ENCODE measurements at places on chromosomes 7 and 10. TPM values are rescaled to one million over a fixed set of nuclear protein-coding genes. Genes with fewer than 3 reads are reported as not detected.
A peak's percentile ranks its signal among the peaks of the same experiment; 100 is the strongest.

LYZL1 gene
- total RNA-seq = not detected

CPN1 gene
- not detected for total RNA-seq

GRCh38 chr7:133434246-133434865, 181.5 kb downstream of the EXOC4 start:
- DNase-seq = peak; percentile 16

TMEM273 gene
- total RNA-seq = not detected

DNA sequence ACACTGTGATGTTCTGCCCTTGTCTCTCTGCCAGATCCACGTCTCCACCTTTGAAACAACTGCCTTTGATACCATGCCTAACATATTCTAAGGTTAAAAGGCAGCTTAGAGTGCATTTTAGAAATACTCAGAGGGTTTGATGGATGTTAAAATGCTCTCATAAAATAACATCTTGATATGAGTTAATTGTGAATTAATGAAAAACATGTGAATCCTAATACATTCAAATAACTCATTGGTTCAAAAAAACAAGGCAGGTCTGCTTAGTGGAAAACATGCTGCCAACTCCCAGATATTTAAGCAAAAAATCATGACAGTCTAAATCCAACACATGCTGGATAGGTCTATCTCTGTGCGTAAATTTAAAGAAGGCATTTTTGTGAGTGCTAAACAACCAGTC, 291.8 kb downstream of the AHR start:
- DNase-seq = no peak

- DNase-seq = no peak
Measured at GRCh38 chr10:61987951-61988379, 86.5 kb downstream of the ARID5B start.

LIPJ gene
- total RNA-seq = 0.05 TPM

DNA sequence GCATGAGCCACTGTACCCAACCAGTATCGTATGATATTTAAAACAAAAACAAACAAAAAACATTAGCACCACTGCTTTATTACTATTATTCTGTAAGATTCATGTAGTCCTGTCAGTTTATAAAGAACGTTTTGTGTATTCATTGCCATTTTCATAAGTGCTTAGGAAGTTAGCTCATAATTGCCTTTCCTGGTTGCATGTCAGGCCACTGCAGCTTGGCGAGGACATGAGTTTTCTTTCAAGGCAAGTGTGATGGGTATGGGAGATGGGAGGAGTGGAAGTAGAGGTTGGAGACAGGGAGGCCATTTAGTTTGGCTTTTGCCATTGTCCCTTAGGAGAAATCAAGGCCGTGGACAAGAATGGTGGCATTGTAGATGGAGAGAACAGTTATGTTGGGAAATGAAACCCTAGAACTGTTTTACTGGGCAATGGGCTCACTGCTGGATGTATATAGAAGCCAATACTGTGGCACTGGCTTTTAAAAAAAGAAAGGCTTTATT, 48.9 kb downstream of the TYW1 start:
- no peak for DNase-seq

CPA2 gene
- not detected for total RNA-seq

REPIN1 gene
- total RNA-seq = 39.6 TPM

DNA sequence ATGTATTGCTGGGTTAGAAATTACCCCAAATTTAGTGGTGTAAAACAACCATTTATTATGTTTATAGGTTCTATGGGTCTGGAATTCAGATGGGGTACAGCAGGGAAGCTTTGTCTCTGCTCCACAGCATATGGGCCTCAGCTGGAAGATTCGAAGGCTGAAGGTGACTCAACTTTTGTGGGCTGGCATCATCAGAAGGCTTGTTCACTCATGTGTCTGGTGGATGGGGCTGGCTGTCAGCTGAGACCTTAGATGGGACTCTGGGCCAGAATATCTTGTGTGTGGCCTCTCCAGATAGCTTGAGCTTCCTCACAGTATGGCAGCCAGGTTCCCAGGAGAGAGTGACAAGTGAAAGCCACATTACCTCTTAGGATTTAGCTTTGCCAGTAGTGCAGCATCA, 45.9 kb downstream of the ZNF503 start:
- DNase-seq = no peak

GRCh38 chr10:11177926-11178471, 160.3 kb downstream of the CELF2 start:
- no peak for DNase-seq

DRGX gene
- total RNA-seq = not detected

DNA sequence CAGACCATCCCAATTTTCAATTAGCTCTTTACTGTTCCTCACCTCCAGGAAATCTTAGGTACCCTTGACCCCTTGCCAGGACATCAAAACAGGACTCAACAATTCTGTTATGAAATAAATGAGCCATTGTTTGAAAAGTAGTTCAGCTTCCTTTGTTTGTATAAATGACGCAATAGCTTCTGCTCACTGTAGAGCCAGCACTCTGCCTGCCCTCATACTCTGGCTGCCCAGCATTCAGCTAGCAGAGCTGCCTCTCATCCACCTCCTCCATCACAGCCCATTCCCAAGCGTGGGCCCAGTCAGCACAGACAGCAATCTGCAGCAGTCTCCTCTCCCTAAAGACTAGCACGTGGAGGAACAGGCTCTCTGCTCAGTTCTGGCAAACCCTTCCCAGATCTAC, 478.6 kb downstream of the GRID1 start:
- no peak for DNase-seq

DNA sequence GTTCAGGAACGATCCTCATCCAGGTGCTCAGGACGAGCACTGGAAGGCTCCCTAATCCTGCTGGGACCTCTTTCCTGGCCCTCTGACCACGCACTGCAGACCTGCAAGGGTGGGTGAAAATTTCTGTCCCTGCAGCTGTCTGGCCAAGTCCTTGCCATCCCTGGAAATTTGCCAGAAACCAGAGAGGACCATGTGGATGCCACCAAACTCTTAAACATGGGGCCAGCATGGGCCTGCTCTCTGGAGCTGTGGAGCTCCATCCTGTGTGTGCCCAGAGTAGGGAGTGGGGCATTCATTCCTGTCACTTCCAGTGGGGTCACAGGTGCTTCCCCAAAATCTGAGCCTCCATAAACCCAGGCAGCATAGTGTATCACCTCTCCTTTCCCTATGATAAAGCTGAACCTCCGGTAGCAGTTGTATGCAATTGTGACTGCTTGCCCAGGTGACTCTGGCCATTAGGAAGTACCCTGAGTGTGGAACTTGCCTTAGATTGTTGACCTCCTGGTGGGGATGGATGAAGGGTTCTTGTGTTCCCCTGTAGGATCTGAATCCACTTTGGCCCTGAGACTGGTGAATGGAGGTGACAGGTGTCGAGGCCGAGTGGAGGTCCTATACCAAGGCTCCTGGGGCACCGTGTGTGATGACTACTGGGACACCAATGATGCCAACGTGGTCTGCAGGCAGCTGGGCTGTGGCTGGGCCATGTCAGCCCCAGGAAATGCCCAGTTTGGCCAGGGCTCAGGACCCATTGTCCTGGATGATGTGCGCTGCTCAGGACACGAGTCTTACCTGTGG, 57.1 kb downstream of the DMBT1 start:
- DNase-seq = no peak

- peak; percentile 53 for DNase-seq
Measured at GRCh38 chr10:58820861-58821751, 308.4 kb downstream of the BICC1 start.

HPS6 gene
- total RNA-seq = 44.8 TPM

SYCE1 gene
- 0.25 TPM for total RNA-seq

TAF5 gene
- 4.9 TPM for total RNA-seq

DNA sequence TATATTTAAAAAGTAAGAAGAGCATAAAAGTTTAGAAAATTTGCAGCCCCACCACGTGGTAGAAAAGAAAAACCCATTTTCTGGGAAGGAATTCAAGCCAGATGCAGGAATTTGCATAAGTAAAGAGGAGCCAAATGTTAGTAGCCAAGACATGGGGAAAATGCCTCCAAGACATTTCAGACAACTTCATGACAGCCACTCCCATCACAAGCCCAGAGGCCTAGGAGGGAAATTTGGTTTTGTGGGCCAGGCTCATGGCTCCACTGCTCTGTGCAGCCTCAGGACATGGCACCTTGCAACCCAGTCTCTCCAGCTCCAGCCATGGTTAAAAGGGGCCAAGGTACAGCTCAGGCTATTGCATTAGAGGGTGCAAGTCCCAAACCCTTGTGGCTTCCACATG, 411.9 kb downstream of the THSD7A start:
- no peak for DNase-seq

COX15 gene
- 35.6 TPM for total RNA-seq

TRPV5 gene
- not detected for total RNA-seq

DNA sequence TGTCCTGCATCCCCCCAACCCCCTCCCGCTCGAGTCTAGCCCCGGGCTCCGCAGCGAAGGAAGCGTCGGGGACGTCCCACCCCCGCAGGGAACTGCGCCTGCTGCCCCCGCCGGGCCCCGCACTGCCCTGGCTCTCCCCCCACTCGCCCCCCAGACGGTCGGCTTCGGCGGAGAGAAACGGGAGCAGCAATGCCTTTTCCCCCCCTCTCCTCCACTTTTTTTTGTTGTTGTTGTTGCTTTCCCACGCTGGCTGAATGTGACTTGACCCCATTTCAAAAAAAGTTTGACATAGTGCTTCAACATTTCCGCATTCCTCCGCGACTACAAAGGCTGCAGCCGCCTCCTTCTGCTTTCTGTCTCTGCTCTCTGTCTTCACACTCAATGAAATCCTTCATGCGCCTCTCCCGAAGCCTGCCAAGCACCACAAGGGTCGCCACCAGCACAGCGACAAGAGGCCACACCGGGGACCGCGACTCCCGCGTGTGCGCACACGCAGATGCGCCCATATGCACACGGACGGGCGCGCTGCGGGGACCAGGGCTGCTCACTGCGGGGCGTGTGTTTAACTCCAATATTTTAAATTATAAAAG, 1.0 kb downstream of the CDK6 start:
- DNase-seq = peak; percentile 79

PALS2 gene
- 35.3 TPM for total RNA-seq

BAMBI gene
- total RNA-seq = 10.4 TPM

DNA sequence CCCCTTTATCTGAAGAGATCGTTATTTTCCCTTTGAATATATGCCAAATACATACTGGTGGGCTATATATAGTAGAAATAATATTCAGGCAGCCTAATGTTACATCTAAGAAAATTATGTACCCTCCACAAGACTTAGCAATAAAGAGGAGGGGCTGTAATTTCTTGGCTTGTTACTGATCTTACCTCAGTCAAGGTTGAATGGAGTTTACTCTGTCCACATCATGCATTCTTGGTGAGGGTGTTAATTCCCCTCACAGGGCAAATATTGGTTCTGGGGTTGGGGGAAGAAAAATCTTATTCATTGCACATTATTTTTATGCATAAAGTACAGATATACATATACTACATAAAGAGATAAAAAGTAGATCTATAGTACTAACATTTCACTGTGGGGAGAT, 145.8 kb upstream of the ANK3 start:
- peak; percentile 48 for DNase-seq

GRCh38 chr10:100890141-100890672, 22.6 kb upstream of the SLF2 start:
- no peak for DNase-seq

DNA sequence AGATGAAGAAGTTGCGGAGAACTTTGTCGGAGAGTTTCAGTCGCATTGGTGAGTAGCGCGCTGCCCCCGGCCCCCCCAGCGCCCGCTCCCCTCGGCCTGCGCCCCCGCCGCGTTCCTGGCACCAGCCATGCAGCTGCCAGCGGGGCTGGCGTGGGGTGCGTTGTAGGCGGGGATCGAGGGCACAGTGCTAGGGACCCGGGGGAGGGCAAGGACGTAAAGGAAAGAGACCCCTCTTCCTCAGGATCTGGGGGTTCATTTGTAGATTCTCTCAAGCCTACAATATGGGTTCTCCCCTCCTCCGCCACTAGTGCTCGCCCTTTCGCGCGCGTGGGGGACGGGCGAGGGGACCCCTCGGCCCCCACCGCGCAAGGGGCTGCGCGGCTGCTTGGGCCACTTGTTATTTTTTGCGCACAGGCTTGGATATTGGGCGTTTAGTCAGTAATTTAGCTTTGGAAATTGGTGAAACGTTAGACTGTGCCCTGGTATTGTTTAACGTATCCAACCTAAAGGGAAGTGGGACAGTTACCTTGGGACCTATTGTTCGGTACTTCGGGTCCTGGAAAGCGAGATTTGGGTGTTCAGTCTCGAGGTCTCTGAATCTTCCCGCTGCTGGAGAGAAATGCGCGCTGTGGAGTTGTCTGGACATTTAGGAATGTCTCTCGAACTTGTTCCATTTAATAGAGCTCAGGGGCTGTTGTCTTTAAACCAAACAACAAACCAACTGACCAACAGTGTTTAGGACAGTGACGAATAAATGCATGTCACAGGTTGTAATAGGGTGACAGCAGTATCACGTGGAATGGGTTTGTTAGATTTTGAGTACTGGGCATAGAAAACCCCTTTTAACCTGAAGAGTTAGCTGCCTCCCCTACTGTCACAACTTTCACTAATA, 796 bp downstream of the CDK14 start:
- DNase-seq = no peak

- peak; percentile 85 for DNase-seq
Measured at GRCh38 chr10:119761106-119761505, 35.3 kb downstream of the INPP5F start.

CAMK2B gene
- 0.20 TPM for total RNA-seq

IFIT2 gene
- total RNA-seq = 7.2 TPM

DNA sequence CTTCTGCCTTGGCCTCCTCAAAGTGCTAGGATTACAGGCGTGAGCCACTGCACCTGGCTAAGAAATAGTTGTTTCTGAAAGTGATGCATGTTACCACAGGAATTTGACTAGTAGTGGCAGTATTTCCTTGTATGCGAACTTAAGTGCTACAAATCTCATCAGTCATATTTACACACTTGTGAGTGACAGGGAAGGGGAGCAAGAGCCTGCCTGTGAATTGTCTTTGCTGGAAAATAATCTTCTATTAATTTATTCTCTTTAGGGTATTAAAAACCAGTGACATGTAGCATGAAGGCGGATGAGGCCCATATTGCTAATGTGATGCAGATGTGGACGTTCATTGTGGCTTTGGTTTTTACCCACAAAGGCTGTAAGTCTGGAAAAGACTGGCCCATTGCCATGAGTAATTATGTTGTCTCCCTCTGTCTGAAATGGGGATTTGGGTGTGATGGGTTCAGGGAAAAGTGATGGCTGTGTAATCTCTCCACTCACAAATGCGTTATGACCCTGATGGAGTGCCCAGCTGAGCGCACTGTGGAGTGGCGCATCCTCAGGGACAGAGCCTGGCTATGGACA, 97.6 kb downstream of the CCNY start:
- peak; percentile 66 for DNase-seq

DNA sequence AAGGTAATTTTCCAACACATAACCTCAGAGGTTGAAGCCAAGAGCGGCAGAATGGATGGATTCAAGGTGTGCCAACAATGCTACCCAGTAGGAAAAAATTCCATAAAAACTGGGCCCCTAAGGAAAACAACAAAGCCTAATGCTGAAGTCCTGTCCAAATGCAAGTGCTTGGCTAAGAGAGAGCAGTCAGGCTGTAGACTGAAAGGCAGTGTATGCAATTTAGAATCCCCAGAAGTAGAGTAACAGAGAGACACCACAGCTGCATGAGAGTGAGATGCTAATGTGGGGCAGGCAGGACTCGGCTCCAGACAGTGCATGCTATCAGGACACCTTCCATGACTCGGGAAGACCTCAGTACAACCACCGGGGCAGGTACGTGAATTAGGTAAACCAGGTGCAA, 124.5 kb downstream of the ZFAND4 start:
- DNase-seq = no peak

GRCh38 chr7:43701500-43701854, 27.8 kb downstream of the COA1 start:
- DNase-seq = no peak
